ENCODE measurements at places on chromosomes 6 and 20.

GRCh38 chr6:144330017-144330987, 45.2 kb downstream of the UTRN start:
- no peak for DNase-seq

- no peak for DNase-seq
These were observed 358.9 kb downstream of the CENPW start for GRCh38 chr6:126698732-126699240.

DNA sequence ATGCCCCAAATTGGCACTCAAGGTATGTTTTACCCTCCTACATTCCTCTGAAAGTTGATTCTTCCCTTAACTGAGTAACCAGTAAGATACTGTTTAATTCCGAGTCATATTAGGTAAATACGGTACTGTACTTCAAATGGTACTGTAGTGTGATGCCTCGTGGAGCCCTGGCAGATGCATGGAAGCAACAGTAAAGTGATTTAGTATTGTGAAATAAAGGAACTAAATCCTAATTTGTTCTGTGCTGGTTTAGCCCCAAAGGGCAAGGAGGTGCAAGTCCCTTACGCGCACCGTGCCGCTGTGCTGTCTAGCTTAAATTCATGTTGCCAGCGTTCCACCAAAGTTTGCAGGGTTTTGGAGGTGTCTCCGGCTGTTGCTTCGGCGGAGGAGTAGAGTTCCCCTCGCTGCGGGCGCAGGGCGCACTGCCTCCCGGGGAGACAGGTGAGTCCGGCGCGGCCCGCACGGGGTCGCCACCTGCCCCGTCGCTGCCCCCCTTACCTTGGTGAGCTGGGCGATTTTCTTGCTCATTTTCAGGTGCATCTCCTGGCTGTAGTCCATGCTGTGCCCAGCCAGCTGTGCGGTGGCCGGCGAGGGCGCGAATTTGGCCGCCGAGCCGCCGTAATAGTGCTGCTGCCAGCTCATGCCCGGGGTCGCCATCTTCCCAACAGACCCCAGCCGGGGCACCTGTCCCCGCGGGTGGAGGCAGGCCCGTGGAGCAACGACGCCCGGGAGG, 655 bp downstream of the FAM184A start:
- DNase-seq, result no peak

DNA sequence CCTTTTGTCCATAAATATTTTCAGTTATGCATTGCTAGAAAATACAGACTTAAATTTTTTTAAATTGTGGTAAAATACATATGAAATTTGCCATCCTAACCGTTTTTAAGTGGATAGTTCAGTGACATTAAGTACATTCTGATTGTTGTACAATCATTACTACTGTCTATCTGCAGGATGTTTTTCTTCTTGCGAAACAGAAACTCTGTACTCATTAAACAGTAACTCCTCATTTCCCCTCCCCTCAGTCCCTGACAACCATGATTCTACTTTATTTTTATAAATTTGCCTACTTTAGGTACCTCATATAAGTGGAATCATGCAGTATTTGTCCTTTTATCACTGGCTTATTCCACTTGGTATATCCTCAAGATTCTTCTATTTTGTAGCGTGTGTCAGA, 21.3 kb downstream of the TAF11 start:
- no peak for DNase-seq

DNA sequence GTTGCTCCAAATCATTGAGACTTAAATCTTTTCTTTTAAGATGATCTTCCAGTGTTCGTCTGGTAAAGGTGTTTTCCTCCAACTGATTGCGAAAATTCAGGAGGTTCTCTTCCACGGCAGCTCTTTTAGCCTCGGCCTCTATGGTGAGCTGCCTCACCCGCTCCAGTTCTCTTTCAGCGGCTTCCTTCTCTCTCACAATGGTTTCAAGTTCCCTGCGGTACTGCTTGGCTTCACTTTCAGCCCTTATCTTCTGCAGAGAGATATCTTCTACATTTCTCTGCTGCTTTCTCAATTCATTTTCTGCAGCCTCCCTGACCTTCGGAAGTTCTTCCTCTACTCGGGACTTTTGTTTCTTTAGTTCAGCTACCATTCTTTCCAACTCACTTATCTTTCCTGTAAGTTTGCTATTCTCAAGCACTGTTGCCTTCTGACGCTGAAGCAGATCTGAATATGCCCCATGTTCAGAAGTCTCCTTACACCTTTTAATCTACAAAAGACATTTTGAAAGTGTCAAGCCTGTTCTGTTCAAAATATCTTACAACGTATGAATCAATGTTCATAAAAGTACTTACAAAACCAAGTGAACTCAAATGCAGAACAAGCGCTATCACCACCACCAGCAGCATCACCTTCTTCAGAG, 22.3 kb downstream of the DST start:
- no peak for DNase-seq

- no peak for DNase-seq
These were observed 5.9 kb downstream of the C6orf163 start for GRCh38 chr6:87350516-87350915.

DNA sequence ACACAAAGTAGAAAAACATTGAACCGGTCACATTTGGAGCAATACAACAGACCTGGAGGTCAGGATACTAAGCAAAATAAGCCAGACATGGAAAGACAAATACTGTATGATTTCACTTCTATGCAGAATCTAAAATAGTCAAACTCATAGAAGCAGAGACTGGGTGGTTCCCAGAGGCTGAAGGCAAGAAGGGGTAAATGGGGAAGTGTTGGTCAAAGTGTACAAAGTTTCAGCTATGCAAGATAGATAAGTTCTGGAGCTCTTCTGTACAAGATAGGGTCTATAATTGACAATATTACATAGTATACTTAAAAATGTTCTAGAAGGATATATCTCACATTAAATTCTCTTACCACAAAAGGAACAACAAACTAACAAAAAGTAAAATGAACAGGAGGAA, 70.3 kb downstream of the TMEM244 start:
- DNase-seq, result no peak

- no peak for DNase-seq
These were observed 60.1 kb downstream of the SLX4IP start for GRCh38 chr20:10495173-10495572.

DNA sequence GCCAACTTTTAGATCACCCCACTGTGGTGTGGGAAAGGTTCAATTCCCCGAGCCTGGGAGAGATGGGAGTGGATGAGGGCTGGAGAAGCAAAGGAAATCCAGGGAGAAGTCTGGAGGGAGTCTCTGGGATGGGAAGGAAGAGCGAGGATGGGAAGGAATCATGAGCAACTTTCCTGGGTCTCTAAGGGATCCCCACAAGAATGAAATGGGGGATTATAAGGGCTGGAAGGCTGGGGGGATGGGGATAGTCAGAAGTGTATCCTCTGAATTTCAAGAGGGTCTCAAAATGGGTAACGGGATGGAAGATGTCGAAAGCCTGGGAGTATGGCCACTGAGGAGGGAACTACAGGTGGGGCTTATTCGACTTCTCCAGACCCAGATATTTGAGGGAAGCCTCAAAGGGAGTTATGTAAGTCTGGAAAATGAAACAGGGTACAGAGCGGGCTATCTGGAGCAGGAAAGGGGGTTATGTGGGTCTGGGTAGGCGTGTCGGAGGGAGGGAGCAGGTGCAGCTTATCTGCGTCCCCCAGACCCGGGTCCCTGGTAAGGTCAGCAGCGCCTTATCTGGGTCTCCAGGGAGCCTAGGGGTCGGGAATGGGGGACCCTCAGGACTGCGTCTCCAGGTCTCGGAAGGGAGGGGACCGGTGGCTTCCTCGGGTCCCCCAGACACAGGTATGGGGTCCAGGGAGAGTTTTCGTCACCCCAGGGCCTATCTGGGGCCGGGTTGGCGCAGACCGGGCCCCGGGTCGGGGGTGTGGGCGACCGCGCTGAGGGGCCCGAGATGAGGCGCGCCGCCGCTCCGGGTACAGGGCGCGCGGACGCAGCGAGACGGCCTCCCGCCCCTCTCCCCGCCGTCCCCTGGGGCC, 550 bp downstream of the PLAGL2 start:
- no peak for DNase-seq

- DNase-seq, result no peak
These were observed 69.3 kb downstream of the ALDH8A1 start for GRCh38 chr6:134880487-134881190.

DNA sequence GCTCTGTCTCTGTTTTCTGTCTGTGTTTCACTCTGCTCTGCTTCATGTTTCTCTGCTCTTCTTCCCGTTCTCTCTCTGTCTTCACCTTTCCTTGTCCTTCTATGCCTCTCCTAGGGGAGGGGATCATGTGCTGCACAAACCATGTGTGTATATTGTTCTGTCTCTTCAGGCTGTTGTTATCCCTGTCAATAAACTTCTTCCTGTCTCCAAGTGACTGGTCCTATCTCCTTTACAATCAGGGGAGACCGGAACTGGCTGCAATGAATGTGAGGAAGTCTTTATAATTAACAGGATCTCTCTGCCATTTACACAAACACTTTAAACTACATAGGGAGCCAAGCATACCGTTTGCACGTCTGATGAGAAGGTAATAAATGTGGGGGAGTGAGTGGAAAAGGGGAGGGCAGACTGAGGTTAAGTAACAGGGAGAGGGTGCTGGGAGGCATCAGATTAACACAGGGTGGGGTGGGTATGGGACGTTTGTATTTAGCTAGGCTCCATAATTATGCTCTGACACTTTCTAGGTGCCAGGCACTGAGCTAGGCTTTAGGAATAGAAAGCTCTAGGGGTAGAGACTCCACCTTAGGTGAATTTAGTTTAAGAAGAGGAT, 626.1 kb downstream of the DHX35 start:
- DNase-seq, result no peak

GRCh38 chr20:13223736-13224520, 2.9 kb downstream of the ISM1 start:
- no peak for DNase-seq

DNA sequence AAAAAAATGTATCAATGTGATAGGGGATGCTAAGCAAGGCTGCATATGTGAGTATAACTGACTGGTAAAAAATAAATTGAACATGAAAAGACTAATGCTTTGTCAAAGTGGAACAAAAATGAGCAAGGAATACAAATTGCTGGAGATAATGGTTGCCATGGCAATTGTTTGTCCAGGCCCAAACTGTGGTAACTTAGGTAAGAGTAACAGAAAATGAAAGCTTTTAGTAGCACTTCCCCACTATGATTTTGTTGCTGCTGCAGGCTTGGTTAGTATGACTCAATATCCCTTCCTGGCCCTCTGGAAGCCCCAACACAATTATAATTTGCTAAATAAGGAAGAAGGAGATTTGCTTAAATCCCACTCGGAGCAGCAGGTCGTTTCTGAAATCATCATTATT, 577.1 kb downstream of the DOK5 start:
- no peak for DNase-seq

DNA sequence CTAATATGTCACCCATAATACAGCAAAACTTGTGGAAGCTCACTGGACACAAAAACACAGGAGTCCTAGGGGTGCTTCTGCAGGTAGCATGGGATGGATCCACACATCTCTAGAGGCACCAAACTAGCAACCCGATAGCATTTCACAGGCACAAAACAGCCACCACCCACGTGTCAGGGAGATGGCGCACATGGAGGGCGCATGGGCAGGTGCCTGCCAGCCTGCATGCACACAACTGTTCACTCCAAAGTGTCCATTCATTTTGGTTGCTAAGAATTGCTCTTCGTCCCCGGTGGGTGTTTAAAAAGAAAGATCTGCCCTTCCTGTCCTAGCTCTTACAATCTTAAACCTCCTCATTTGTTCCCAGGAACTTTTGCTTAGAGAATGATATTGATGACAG, 171.3 kb downstream of the SYNDIG1 start:
- no peak for DNase-seq

DNA sequence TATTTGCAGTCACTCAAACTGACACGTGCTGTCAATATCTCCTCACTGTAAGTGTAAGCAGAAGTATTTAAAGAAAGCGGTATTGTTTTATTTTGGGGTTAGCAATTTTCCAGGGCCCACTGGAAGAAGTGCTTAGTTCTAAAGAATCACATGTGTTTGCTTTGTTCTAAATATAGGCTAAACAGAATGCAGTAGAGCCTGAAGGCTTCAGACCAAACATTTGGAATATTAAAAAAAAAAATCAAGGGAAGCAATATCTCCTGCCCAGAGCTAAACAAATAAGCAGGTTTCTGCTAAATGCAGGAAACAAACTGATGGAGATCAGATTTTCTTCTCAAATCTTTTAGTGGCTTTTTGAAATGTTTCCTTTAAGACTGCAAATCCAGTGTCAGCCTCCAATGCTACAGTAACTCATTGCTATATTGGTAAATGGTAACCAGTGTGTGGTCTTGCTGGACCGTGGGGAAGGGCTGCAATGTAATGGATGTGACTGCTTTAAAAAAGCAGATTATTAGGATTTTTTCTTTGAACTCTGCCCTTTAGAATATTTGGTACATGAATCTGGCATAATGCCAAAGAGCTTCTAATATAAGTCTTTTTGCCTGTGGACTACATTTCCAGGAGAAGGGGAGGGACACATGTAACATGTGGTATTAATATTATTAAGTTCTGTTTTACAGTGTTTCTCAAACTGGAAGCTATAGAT, 317.1 kb upstream of the FERMT1 start:
- no peak for DNase-seq

GRCh38 chr20:35511814-35512420, 17.5 kb downstream of the C20orf173 start:
- no peak for DNase-seq

GRCh38 chr6:133741375-133741861, 147.5 kb upstream of the TCF21 start:
- DNase-seq, result no peak

DNA sequence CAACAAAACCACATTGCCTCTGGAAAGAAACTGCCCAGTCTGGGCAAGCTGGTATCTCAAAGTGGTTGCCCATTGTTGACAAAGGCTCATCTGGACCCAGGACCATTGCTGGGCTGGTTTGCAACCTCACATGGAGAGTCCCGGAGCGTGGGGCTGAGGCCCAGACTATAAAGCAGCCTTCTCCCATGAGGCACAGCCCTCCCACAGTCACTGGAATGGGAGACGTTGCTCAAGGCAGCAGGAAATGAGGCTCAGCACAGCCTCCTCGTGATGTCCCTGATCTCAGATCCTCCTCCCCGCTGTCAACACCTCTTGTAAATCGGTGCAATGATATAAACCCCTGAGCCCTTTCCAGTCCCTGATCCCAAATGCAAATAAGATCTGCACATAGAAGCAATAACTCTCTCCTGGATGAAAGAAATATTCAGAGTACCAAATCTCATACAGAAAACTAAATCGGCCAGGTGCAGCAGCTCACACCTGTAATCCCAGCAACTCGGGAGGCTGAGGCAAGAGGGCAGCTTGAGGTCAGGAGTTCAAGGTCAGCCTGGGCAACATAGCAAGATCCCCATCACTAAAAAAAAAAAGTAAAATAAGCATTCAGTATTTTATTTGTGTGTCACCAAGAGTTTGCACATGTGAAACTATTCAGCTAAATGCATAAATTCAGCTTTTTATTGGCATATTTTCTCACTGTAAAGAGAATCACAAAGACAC, 103.0 kb upstream of the RREB1 start:
- DNase-seq, result no peak

Measured in SIG-M5 (cell line).